ENCODE measurements at places on chromosomes 3 and 15.

- no peak for DNase-seq
These were observed 905.8 kb downstream of the IGSF11 start for GRCh38 chr3:118128886-118129285.

- no peak for DNase-seq
These were observed 861.9 kb downstream of the NTRK3 start for GRCh38 chr15:87394676-87395075.

DNA sequence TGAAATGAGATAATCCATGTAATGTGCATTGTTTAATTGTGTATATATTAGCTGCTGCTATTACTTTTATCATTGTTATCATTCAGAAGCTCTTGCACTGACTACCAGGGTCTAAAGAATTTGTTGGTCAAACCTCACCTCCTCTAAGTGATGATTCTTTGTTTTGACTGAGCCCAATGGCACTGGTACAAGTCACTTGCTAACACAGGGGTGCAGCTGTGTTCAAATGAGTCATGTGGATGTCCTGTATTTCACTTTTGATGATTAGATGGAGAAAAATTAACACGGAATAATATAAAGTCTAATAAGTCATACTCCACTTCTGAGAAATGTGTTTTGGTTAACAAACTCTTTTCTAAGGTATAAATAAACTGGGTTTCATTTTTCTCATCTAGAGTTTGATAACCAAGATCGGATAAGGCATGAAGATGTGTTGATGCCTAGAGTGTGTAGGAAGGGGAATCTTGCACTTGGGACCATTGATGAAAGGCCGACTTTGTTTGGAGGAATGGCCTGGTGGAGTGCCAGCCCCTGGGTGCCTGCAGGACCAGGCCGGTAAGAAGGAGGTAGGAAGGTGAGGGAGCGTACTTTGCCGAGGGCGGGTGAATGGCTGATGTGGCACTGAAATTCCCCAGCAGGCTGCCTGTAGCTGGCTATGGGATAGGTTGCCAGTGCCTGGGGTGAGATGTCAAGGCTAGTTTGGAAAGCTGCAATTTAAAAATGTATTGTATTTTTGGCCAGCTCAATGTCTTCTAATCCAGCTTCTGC, 244.7 kb upstream of the ZPLD1 start:
- no peak for DNase-seq

- no peak for DNase-seq
These were observed 565.0 kb downstream of the MAGI1 start for GRCh38 chr3:65473736-65474135.

DNA sequence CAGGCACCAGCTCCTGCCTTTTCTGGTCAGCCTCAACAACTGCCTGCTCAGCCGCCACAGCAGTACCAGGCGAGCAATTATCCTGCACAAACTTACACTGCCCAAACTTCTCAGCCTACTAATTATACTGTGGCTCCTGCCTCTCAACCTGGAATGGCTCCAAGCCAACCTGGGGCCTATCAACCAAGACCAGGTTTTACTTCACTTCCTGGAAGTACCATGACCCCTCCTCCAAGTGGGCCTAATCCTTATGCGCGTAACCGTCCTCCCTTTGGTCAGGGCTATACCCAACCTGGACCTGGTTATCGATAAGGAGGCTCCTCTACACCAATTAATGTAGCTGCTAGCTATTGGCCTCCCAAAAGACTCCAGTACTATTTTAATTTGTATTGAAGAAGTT, 38.9 kb downstream of the TFG start:
- no peak for DNase-seq

DNA sequence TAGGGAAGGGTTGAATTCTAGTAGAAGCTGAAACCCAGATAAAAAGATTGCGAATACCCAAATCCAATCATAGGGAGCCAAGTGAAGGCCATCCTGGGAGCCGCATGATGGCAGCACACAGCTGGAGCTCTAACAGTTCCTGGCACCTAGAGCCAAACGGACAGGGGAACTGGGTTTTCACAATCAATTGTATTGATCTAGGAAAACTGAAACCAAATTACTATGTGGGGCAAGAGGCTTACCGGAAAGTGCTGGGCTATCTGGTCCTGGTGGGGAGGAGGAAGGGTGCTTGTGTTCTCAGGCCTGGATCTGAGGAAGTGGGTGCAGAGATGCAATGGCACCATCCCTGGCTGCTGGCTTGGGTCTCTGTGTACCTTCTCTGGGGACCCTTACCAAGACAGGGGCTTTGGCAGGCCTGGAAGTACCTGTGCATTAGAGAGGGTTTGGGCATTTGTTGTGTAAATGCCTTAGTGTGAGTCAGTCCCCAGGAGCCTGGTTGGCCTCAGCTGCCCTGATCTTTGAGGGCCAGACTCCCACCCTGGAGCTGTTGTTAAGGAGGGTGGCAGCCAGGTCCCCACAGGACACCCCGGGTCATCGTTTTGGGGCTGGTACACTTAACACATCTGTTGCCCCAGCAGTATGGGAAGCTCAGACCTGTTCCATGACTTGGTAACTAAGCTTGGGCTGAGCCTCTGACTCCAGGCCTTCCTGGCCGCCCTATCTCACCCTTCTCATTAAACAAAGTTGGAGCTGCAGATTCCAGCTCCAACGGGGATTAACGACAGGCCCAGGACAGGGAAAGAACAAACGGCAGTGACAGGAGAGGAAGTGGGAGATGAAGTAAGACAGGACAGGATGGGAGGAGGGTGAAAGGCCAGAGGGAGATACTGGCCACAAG, 8.9 kb upstream of the FURIN start:
- DNase-seq, result no peak

- peak; percentile 35 for DNase-seq
These were observed 3.0 kb upstream of the MAP1A start for GRCh38 chr15:43514241-43515057.

- no peak for DNase-seq
These were observed 1093.6 kb upstream of the ALCAM start for GRCh38 chr3:104273046-104273649.

DNA sequence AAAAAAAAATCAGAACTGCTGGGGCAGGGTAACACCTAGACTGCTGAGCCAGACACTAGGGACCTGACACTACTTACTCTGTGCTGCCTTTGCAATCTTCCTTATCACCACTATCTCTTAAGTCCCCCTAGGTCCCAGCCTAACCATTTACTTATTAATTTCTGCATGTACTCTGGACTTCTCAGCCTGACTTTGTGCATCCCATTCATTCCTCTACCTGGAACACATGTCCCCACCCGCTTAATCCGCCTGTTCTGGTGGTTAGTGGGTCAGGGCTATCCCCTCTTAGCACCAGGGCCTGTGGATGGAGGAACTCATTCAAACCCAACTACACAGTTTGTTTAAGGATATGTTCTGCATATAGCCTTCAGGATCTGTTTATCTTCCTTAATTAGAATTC, 5.0 kb upstream of the CACNA1D start:
- DNase-seq, result no peak

DNA sequence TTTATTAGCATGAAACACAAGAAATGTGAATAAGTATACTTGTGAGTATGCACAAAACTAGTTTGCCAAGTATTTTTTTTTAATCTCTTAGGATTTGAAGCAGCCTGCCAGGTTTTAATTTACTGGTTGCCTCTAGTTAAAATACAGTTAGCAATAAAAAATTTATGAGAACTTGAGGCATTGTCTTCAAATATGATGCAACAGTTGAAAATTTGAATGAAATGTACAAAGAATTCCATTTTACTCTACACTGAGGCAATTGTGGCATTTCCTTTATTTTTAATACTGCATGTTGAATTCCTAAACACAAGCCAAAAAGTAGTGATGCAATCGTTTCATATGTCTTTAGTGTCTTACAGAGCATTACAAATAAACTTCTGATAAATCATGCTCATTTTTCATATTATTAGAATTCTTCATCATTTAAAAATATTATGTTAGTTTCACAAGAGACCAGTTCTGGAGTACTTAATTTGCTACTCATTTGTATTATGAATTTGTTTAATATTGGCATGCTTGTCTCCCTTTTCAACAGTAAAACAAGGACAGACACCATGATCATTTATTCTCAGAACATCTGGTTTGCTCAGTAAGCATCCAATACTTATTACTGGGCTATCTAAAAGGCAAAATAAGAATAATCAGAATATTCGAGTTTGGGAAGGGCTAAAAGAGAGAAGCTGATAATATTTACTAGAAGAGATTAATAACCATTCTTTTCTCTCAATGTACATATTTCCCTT, 124.8 kb upstream of the PTX3 start:
- DNase-seq, result no peak

- DNase-seq, result no peak
These were observed 27.3 kb downstream of the ALDH1L1 start for GRCh38 chr3:126152901-126153694.

GRCh38 chr3:53131096-53131495, 861 bp upstream of the RFT1 start:
- DNase-seq, result peak; percentile 67

DNA sequence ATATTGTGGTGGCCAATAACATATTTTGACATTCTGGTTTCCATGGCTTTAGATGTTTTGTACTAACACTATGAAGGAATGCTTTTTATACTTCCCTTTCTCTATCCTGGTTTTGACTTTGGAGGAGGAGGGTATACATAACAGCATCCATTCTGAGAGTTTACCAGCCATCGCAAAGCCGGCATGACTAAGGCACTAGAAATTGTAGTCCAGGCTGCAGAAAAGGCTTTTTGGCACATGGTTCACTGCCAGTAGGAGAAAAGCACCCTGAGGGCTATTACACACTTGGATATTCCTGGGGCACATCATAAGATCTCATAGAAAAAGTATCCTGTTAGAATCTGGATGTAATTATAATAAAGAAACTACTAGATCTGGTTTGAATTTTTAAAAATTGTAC, 101.8 kb downstream of the STT3B start:
- DNase-seq, result no peak

GRCh38 chr3:138314751-138315150, 14.9 kb downstream of the NME9 start:
- DNase-seq, result no peak

GRCh38 chr3:114727373-114727772, 419.7 kb downstream of the ZBTB20 start:
- no peak for DNase-seq

GRCh38 chr3:119741657-119742590, 39.1 kb downstream of the CFAP91 start:
- no peak for DNase-seq

- no peak for DNase-seq
These were observed 70.2 kb upstream of the ABI3BP start for GRCh38 chr3:101063401-101063800.

GRCh38 chr15:68639926-68640600, 61.3 kb downstream of the CORO2B start:
- DNase-seq, result no peak

DNA sequence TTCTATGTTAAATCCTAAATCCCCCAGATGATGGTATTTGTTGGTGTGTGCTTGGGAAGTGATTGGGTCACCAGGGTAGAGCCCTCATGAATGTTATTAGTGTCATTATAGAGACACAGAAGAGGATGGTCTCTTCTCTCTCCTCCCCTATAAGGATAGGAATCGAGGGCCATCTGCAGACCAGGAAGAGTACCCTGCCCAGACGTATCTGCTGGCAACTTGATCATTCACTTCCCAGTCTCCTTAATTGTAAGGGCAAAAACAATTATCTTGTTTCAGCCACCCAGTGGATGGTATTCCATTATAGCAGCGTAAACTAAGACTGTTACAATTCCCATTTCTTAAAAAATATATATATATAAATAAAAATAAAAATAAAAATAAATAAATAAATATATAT, 892.2 kb downstream of the SI start:
- DNase-seq, result no peak

DNA sequence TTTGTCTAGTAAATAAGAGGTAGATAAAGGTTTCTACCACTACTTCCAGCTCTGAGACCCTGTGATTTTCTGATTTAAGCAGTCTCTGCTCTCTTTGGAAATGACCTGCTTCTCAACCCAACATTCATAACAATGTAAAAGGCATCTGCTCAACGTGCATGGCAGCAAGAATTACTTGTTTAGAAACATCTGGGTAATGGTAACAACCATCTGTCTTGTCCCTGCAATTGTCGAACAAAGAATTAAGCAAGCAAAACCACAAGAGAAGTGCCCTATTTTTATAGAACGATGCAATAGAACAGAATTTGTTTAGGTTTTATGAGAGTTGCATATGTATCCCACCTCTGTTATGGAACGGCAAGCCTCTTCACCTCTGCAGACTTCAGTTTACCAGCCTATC, 7.1 kb upstream of the FSIP1 start:
- no peak for DNase-seq

GRCh38 chr3:166783206-166783605, 596.9 kb downstream of the ZBBX start:
- no peak for DNase-seq

DNA sequence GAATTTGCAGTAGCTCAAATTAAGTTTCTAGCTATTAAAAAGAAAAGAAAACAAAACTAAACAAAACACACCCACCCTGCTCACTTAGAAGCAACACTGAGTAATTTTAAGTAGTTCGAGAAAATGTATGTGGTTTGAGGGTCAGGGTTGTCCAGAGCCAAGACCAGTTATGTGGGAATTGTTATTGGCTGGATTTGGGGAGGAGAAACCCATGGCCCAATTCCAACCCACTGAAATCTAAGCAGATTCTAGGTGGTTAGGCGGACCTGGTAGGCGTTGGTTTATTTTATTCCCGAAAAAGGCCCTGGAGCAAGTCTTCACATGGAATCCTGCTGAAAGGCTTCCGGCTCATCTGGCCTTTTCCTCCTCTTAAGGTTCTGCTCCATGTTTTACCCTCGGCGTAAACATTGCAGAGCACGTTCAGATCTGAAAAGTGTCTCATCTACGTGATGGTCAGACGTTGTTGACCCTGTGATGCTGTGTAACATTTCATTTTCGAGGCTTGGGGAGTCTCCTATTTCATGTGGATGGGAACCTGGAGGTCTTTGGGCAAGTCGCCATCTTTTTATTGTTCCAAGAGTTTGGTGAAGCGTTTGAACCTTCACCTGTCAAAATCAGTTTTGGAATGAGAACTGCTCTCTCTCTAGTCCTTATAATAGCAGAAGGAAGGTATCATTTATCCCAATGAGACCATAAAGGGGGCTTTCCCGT, 64.0 kb downstream of the FLNB start:
- DNase-seq, result no peak

DNA sequence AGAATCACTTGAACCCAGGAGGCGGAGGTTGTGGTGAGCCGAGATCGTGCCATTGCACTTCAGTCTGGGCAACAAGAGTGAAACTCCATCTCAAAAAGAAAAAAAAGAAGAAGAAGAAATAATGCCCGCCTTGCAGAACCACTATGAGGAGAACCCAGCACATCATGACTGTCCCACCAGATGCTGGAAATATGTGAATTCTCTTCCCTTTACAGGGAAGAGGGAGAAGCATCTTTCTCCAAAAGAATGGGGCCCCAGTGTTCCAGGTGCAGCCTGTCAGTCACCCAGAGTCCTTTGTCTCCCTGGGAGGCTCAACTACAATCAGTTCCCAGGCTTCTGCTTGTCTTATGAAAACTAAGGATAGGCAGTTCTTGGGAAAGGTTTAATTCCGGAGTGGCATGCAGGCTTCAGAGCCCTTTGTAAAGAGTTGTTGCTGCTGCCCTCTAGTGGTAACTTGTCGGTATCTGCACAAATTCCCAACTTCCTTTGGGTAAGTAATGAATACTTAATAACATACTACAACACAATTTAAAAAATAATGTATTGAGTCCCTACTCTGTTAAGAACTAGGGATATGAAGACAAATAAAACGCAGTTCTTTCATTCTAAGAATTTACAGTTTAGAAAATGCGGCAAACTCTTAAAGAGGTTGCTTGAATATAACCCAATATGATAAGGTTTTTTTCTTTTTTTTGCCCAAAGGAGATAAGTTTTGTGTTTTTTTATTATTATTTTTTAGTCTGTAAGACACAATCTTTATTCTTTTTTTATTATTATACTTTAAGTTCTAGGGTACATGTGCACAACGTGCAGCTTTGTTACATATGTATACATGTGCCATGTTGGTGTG, 18.6 kb upstream of the TICRR start:
- DNase-seq, result peak; percentile 79

All from small intestine (tissue), 16 donors.